Activated T-cell treated with anti-CD3 and anti-CD28 coated beads for 48 hours (primary cell): ENCODE measurements at places on chromosomes 2 and 18.

- DNase-seq = no peak
Observed at GRCh38 chr18:3671176-3671575, 221.2 kb downstream of the TGIF1 start.

DNA sequence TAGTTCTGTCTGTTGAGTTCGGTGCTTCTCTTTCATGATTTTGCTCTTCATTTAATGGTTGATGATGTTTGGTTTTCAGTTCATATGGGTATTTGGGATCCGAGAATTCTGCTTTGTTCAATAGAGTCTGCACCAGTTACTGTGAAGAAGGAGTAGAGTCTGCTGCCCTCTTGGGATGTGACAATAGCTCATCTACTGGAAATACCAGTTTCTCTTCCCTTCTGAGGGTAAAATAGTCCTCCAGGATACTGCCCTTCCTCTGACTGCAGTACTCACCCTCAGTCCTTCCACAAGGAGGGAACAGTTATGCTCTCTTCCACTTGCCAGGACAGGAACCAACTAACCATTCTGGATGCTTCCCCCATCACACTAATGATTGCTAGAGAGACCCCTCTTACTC is 12.5 kb upstream of the TNFAIP6 start:
- DNase-seq = no peak

- DNase-seq = no peak
Observed at GRCh38 chr2:127065940-127066318, 41.0 kb downstream of the BIN1 start.

- DNase-seq = no peak
Observed at GRCh38 chr2:165720511-165720910, 73.5 kb downstream of the GALNT3 start.

GRCh38 chr2:239793086-239793485 is 232.1 kb downstream of the NDUFA10 start:
- no peak for DNase-seq

- DNase-seq = no peak
Observed at GRCh38 chr18:7307526-7307925, 76.6 kb downstream of the LRRC30 start.

GRCh38 chr2:156864325-156864724 is 393.2 kb upstream of the GALNT5 start:
- no peak for DNase-seq

GRCh38 chr2:111057721-111058120 is 63.0 kb upstream of the BCL2L11 start:
- no peak for DNase-seq

DNA sequence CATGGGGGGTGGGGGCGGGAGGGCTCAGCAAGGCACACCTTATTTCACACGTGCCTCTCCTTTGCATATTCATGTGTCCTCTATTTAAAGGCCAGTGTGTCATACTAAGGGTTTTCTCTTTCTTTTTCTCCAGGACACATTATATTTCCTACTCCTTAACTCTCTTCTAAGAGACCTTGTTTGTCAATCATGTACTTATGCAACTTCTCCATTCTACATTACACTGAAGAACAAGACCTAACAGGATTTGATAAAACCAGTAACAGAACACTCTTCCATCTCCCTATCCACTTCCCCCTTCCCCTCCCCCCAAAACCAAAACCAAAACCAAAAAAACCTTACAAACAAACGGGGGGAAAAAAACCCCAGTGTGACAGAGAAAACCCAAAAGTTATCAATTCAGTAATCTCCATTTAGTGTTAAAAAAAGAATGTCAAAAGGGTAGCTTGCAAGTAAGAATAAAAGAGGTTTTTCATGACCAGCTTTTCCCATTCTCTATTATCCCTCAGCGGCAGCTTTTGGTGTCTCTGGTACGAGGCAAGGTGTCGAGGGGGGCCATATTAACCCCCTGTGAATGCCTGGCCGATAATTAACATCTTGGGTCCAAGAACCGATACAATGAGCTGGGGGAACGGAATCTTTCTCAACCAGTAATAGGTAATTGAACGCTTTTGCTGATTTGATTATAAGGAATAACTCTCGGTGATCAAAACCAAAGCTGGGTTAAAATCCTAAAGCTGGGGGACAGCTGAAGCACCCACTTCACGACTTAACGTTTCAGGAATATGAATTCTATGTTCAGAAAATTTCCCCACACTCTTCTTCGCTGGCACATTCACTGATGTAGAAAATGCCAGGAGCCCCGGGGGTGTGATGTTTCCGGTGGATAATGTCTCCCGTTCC is 191.0 kb upstream of the TCF4 start:
- DNase-seq = no peak

DNA sequence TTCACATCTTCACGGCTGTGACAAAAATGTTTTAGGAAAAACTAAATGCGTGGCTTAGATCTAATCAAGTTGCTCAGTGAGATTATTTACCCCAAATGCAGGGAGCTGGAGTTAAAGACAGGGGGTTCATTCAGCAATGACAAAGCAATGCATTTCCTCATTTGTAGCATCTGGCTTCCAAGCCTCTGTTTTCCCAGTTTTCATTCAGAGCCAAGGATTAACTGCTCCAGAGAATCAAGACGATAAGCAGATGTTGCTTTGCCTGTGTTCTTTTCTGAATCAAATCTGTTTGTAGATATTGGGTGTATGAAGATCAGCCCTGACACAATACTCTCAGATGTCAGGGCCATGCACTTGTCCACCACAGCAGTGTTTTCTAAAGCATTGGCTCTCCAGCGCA is 147.4 kb upstream of the SIX2 start:
- no peak for DNase-seq

GRCh38 chr18:48037481-48038271 is 107.2 kb upstream of the SMAD2 start:
- no peak for DNase-seq

DNA sequence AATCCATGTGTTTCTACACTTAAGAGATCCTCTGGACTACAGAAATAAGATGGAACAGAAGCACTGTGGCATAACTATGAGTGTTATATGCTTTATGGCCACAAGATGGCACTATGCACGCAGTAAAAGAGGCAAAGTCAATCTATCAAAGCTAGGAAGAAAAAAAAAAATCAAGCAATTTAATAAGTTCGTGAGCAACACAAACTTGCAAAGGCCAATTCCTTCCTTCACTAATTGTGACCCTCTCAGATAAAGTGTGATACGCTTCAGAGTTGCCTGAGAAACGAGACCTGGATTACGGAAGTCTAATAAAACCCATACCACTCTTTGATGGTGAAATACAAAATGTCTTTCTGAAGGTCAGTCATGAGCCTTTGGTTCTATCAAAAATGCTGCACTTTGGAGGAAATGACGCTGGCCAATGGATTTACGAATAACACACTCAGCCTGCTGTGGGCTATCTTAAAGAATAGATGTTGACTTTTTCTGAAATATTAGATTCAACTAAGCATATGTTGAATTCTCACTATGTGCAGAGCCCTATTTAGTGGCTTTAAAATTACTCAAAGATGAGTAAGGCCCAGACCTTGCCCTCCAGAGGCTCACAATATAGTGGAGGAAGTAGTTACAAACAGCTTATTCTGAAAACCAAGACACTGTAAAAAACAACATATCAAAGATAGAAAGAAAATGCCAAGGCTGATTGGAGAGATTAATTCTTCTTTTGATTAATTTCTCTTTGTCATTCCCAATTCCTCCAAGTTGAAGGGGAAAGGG is 35.5 kb upstream of the TTR start:
- peak; percentile 5 for DNase-seq

GRCh38 chr2:235511187-235511661 is 17.4 kb downstream of the AGAP1 start:
- no peak for DNase-seq

- no peak for DNase-seq
Observed at GRCh38 chr18:79504034-79504433, 108.3 kb downstream of the NFATC1 start.

- DNase-seq = no peak
Observed at GRCh38 chr2:76323381-76323780, 612.7 kb upstream of the GCFC2 start.

DNA sequence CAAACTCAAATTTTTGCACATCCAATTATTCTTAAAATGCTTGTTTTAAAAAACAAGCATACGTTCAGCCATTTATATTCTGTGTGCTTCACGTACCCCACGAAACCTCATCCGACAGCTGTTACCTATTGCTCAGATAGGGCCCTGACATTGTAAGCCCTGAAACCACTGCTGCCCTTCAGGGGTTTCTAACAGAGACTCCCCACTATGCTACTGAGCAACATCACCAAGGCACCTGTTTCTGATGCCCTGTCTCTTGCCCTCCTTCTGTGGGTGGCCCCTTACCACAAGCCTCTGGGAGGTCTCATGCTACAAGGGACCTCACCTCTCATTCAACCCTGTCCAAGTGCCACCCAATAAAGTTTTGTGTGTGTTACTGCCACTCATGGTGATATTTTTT is 18.5 kb upstream of the CNGA3 start:
- DNase-seq = no peak

GRCh38 chr2:159712929-159713420 is 669 bp downstream of the MARCHF7 start:
- no peak for DNase-seq

DNA sequence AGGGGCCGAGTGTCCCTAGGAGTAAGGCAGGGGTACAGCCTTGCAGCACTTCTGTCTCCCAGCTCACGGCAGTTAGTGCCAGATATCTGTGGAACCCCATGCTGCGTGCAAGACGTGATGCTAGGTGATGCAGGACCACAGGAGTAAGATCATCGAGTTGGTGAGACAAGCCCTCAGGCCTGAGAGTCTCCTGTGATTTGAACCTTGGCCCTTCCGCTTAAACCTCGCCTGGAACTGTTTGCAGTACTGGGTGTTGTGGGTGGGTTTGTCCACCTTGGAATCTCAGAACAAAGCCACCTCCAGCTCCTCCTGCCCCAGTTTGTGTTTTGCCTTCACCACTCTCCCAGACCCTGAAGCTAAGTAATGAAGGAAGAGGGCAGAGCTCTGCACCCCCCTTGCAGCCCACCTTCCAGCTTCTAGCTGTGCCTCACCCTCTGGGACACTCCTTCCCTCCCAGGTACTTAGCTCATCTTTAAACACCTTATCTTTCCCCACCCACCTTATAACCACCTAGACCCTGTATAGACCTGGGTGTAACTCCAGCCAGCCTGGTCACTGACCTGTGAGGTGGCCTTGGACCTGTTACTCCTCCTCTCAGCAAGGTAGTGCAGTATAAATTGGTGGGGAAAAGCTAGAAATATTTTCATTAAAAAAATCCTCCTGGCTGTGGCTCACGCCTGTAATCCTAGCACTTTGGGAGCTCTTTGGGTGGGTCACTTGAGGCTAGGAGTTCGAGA is 6.6 kb downstream of the CNNM4 start:
- DNase-seq = no peak
